GM04504 (cell line): ENCODE measurements at places on chromosomes 13 and 19.

DNA sequence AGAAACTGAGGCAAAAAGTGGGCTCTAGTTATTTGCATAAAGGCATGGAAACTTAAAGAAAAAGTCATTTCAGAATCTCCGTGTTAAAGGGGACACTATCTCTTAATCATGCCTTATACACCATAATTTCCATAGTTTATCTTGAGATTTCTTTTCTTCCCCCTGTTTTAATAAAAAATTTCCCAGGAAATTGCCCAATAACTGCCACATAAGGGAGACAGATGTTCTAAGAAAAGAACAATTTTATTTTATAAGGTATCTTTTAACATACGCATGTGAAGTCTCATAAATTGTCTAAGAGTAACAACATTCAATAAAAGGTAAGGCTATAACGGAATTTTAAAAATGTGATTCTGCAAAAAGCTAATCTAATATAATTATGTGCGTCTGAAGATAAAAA is 371.3 kb downstream of the IRS2 start:
- peak; percentile 20 for DNase-seq

DNA sequence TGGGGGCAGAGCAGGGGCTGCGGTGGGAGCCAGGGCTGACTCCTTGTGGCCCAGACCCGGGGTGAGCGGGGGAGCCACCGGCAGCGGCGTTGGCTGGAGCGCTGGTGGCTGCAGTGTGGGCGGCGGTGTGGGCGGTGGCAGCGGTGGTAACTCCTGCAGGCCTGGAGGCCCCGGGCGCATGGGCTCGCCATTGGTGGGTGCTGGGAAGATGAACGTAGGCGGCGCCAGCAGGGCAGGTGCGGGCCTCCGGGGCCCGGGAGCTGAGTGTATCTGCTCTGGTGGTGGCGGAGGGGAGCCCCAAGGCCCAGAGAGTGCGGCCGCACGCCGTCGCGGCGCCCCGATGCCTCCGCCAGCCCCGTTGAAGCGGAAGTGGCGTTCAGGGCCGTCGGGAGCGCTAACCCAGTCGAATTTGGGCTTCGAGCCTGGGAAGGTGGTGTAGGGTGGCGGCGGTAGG is 2.0 kb downstream of the GGN start:
- DNase-seq, result no peak

- DNase-seq, result no peak
Measured at GRCh38 chr19:29516821-29517395, 8.9 kb upstream of the VSTM2B start.

- no peak for DNase-seq
Measured at GRCh38 chr13:66425741-66426140, 804.4 kb downstream of the PCDH9 start.

- DNase-seq, result peak; percentile 71
Measured at GRCh38 chr13:99275093-99275469, 16.9 kb upstream of the GPR18 start.

GRCh38 chr19:608155-609003 is 18.7 kb downstream of the HCN2 start:
- no peak for DNase-seq

DNA sequence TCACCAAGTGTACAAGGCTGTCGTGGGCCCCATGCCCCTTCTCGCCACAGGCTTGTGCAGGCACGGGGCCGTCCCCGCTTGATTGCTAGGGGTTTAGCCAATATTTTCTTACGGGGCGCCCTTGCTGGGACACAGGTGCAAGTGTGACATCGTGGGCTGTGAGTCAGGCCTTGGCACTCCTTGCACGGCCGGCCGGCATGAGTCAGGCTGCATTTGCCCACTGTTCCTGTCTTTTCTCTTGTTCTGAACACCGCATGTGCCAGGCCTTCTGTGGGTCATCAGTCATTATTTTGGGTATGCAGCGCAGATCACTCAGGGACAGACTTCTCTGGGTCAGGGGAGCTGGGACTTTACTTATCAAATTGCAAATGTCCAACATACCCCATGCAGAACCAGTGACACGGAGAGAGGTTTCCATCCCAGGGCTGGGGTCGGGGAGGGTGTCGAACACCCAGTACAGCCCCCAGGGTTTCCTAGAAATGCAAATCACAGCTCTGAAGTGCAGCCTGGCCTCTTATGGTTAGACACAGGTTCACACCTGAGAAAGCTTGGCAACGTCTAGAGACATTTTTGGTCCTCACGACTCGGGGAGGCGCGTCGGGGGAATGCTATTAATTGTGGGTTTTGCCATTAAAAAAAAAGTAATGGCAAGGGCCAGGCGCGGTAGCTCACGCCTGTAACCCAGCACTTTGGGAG is 22.5 kb upstream of the KLF2 start:
- no peak for DNase-seq

DNA sequence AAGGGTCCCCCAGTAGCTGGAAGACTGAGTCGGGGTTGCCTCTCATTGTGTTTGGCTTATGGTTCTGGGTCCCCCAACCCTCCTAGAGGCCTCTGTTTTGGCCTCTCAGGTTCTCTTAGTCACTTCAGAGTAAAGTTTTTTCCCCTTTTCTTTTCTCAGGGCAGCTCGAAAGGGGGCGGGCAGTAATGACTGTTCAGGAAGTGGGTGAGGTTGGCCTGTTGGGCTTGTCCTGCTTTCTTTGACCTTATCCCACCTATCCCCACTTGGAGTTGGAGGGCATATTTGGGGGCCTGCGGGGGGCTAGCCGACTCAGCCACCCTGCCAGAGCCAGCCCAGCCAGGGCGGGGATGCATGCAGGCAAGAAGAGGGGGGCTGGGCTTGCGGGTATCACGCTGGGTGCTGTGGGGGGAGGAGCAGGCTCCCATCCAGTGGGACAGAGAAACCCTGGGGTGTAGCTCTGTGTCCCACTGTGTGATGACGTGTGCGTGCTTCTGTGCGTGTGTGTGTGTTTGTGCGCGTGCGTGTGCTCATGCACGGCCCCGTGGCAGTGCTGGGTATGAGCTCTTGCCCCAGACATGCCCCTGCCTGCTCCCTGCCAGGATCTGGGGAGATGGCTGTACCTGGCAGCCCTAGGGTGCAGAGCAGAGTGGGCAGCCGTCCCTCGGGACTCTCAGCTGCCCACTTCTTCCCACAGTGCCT is 1.4 kb downstream of the CIC start:
- peak; percentile 74 for DNase-seq

DNA sequence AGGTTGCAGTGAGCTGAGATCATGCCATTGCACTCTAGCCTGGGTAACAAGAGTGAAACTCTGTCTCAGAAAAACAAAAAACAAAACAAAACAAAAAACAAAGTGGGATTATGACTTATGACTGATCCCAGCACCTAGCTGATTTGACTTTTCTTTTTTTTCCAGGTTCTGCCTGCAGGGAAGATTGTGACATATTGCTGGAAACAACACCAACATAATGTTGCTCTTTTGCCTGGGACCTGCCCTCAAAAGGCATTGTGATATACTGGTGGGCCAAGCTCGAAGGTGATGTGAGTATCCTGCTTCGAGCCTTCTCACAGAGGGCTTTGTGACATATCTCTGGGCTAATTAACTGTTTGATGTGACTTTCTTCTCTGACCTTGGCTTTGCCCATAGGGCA is 42.0 kb upstream of the ZNF43 start:
- no peak for DNase-seq

- no peak for DNase-seq
Measured at GRCh38 chr13:112653071-112653470, 36.8 kb upstream of the ATP11A start.

DNA sequence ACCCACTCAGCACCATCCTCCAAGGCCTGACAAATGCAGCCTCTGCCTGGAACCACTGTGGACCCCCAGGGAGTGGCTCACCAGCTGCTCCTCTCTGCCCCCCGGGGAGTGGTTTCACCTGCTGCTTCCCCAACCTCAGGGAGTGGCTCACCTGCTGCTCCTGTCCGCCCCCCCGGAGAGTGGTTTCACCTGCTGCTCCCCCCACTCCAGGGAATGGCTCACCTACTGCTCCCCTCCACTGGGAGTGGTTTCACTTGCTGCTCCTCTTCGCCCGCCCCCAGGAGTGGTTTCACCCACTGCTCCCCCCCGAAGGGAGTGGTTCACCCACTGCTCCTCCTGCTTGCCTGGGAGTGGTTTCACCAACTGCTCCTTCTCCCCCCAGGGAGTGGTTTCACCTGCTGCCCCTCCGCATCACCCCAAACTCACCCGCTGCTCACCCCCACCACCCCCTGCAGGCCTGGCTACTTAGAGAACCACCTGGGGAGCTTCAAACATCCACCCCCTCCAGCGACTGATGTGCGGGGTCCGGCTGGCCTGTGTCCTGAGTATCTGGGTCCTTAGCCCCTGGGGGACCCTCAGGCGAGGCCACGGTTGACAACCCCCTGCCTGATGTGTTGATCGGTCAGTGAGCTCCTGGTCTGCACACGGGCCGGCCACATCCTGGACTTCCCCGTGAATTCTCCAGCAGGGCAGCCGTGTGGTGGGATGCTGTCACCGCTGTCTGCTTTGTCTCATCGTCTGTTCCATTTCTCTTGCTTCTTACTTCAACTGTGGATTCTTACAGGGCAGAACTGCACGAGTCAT is 14.6 kb upstream of the TMEM255B start:
- no peak for DNase-seq
